Hematopoietic multipotent progenitor cell treated with erythropoietin and hydrocortisone succinate and interleukin-3 and kit ligand, for 6 days (in vitro differentiated cells): ENCODE measurements at places on chromosomes 11 and 22.

- DNase-seq: no peak
Observed at GRCh38 chr11:133474461-133474860, 57.8 kb downstream of the OPCML start.

- DNase-seq: no peak
Observed at GRCh38 chr11:126134461-126135155, 71.9 kb upstream of the CDON start.

GRCh38 chr22:46833228-46833627, 70.8 kb downstream of the TBC1D22A start:
- DNase-seq: peak; percentile 47

DNA sequence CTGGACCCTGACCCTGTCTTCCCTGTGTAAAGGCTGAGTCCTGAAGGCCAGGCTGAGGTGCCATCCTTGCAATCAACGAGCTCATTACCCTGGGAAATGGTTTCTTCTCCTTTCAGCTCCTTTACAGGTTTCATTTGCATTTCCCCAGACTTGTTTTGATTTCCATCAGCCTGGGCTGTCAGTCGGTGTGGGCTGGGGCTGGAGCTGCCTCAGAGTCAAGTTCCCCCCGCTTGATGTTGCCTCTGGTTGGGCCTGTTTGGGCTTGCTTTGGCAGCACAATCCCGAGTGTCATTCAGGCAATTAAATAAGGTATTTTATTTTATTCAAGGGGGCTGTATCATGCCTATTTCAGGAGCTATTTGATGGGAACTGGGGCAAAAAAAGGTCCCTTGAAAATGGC, 424.9 kb downstream of the INSC start:
- DNase-seq: no peak

DNA sequence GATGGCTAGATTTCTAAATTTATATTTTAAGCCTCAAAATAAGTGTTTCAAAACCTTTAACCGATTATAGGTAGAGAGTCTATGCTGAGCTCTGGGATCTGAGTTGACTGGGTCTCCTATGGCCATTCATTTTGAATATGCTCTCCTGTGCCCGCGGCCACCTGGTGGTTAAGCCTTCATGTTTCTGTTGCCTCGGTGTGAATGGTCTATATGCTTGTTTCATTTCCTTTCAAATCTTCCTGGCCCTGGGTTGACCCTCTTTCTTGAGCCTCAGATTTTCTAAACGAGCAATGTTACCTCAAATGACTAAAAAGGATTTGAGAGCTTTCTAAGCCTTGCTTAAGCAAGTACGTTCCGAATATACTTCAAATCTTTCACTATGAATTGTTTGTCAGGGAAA, 789.4 kb upstream of the KIRREL3 start:
- peak; percentile 45 for DNase-seq

GRCh38 chr22:39825661-39826102, 67.9 kb downstream of the ENTHD1 start:
- no peak for DNase-seq

DNA sequence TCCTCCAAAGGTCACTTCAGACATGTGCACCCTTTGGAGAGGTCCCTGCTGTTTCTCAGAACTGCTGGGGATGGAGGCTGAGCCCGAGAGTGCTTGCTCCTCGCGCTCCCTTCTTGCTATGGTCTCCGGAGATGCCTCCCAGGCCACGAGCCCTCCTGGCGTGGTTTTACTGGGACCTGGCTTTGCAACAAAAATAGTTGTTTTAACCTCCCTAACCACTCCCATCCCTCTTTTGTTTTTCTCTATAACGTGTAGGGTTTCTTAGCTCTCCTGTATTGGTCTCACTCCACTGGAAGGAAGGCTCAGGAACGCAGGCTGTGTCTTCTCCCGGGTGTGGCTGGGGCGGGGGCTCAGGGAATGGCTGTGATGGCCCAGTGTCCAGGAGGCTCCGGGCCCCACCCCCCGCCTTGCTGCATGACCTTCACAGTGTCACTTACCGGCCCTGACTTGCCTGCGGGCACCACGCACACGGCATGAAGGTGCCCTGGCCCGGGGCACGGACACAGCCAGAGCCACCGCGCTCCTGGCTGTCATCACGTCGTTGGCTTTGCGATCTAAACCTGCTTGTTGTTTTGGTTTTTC, 5.6 kb downstream of the PTDSS2 start:
- no peak for DNase-seq

DNA sequence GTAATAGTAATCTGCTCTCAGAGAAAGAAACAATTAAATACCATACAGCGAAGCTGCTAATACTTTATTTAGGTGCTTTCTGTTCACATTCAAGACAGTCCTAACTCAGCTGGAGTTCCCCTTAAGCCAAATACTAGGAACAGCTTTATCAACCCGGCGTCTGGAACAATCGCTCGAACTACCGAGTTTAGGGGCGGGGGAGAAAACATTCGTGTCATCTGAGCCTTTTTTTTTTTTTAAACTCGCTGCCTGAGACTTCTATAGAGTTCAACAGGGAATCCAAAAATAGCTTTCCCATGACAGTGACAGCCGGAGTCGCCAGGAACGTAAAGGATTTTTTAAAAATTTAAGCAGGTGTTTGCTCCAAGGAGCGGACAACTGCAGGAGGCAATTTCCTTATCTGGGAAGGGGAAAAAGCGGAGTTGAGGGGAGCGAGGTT, 852 bp downstream of the TRAF6 start:
- peak; percentile 79 for DNase-seq

DNA sequence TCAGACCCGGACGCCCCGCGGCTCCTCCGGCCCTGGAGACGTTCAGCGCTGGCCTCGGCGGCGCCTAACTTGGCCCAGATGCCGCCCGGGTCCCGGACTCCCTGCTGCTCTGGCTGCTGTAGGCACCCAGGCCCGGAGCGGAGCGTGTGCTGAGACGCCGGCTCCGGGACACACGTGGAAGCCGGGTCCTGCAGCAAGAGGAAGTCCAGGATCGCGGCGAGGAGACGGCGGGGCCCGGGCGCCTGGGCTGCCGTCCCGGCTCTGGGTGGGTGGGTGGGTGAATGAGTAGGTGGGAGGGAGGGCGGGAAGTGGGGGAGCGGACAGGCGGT, 223 bp downstream of the WT1 start:
- DNase-seq: peak; percentile 45

- peak; percentile 10 for DNase-seq
Observed at GRCh38 chr11:5922749-5923426, 19.2 kb upstream of the OR56A3 start.

DNA sequence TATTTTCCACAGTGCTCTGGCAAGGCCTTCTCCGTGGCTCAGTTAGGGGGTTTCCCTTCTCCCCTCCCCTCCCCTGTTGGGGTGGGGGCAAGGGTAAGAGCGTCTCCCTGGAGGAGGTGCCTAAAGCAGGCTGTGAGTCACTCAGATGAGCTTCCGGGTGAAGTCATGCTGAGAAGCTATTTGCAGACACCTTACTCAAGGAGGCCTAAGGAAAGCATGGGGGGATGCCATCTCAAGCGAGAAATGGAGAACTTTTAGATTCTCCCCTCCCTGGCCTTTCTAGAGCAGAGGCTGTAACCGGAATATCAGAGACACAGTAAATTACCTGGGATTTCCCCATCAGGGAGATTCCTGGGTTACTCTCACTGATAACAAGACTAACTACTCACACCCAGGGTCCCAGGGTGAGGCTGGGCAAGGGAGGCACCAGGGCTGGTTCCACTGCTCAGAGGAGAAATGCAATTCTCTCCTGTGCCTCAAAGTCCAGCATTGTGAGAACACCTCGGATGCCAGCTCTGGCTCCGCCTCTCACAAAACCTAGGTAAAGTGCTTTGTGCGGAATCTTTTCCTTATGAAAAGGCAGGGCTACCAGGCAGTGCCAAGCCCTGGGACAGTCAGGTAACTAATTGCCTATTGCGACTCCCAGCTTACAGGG, 123.6 kb downstream of the ABTB2 start:
- DNase-seq: peak; percentile 19

GRCh38 chr22:46962406-46962805, 200.0 kb downstream of the TBC1D22A start:
- no peak for DNase-seq

DNA sequence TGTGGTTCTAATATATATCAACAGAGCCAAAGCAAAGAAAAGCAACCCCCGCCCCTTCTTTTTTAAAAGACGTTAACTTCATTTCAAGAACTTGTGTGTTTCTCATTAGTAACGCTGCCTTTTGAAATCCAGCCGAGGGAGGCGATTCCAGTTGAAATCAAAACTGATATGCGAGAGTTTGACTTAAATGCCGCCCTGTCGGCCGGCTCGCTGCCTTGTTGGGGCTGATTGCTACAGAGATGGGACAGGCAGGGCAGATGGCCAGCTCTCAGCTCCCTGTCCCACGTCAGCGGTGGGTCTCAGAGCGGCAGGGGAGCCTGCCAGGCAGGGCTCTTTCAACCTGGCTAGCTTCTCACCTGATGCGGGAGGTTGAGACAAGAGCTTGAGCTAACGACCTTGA, 51.9 kb upstream of the ALX4 start:
- no peak for DNase-seq

- no peak for DNase-seq
Observed at GRCh38 chr11:64718084-64718779, 4.8 kb downstream of the NRXN2 start.

DNA sequence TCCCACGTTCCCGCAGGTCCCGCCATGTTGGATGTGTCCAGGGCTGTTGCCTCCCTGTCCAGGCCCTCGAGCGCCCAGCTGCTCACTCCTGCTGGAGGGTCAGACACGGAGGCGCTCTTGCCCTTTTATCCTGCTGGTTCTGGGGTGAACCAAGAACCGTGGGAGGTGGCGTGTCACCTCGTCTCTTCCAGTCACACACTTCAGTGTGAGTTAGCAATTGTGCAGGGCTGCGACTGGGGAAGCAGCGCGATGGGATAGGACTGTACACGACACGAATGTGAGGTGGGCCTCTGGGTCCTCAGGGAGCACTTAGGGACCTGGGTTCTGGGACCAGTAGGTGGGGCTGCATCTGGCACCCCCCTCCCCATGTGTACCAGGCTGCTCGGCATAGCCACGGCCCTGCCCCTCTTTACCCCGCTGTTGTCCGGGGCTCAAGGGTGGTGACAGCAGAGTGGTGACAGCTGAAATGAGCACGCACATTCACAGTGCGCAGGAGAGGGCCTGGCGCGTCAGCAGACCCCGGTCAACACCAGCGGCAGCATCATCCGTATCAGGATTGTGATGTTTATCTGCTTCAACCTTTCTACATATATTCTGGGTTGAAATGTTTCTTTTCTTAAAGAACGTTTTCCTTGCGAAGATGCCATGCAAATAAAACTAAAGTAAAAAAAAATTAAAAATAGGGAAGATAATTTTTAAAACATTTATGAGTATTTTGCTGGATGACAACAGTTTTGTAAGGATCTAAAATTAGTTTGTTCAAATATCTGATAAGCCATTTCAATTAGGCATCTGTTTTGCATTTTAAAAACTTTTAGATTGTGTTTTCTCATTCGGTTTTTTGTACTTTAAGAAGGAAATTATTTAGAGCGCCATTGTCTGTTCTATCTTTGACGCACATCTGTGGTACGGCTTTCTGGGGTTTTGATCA, 210.7 kb downstream of the TBC1D22A start:
- DNase-seq: no peak

DNA sequence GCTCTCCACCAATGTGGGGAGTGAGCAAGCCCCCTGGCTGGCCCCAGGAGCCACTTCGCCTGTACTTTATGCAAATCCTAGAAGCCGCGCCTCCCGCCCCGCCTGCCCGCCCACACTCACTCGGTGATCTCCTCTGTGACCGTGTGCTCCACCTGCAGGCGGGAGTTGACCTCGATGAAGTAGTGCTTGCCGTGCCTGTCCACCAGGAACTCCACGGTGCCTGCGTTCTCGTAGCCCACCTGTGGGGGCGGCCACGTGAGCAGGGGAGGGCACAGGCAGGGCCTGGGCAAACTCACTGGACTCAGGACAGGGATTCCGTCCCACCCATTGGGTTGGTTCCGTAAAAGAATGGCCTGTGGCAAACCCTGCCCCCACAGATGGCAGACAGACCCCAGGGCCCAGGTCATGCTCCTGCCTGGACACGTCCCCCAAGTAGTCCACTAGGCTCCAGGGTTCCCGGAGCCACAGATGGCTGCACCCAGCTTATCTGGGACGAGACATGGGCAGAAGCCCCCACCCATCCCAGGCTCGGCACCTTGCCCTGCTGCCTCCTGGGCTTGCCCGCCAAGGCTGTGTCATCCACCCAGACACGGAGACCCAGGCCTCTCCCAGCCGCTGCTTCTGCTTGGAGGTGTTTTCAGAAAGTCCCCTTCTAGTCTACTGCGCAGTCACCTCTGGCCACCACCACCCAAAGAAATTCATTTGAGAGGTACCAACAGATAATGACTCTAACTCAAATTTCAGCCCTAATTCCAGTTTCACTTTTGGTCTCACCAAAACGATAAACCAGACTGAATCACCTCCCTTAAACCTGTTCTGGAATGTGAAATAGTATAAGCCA, 12.1 kb downstream of the LRFN4 start:
- peak; percentile 88 for DNase-seq

DNA sequence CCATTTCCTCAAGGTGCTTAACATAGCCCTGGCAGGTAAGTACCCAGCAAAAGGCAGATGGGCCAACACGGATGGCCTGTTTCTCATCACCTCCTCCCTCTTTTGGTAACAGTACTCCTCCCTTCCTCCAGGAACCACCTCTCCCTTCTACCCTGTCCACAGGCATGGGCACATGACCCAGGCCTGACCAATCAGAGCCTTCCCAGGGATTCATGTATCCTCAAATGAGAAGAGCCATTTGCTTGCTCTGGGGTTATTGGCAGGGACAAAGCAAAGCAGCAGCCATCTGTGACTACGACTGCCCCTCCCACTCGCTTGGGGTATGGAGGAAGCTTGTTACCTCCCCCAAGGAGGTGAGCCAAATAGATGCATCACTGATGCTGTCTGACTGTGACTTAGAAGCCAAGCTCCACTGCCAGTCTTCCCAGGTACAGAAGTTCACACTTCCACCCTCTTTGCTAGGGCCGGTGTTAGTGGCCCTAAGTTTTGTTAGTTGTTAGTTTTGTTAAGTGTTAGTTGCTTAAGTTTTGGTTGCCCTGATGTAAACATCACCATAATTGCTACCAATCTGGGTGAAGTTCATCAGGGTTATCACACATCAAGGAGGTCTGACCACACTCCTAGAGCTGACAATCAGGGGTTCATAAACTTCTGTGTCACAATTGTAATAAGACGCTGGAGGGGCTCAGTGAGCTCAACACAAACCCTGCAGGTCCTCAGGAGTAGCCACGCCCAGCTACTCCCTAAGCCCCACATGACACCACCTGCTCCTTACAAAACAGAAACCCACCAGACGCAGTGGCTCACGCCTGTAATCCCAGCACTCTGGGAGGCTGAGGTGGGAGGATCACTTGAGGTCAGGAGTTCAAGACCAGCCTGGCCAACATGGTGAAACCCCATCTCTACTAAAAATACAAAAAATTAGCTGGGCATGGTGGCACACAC, 57.3 kb downstream of the ARFGAP3 start:
- DNase-seq: peak; percentile 24
